ENCODE measurements at places on chromosomes 7 and 10. TPM values are rescaled to one million over a fixed set of nuclear protein-coding genes. Genes with fewer than 3 reads are reported as not detected.
A peak's percentile ranks its signal among the peaks of the same experiment; 100 is the strongest.

Gene CRTAC1
- total RNA-seq: 3.2 TPM

Gene PLAU
- 709 TPM for total RNA-seq

Gene PAPOLB
- 0.14 TPM for total RNA-seq

Gene GJD4
- total RNA-seq: not detected

Gene KNDC1
- 0.13 TPM for total RNA-seq

DNA sequence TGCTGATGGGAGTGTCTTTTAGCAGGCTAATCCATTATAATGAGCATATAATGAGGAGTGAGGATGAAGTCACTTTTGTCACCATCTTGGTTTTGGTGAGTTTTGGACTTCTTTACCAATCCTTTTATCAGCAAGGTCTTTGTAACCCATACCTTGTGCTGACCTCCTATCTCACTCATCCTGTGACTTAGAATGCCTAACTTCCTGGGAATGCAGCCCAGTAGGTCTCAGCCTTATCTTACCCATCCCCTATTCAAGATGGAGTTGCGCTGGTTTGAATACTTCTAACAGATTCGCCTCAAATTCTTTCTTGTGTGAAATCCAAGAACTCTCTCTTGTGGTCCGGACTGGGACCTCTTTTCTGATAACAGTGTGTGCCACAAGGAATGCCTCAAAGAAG, 253.1 kb upstream of the CACNA2D1 start:
- no peak for DNase-seq

GRCh38 chr10:103621783-103622125, 128.2 kb downstream of the NEURL1 start:
- DNase-seq: no peak

- DNase-seq: no peak
Observed at GRCh38 chr7:149850716-149851115, 12.5 kb downstream of the ZNF862 start.

- no peak for DNase-seq
Observed at GRCh38 chr7:28483112-28483511, 70.8 kb downstream of the CREB5 start.

GRCh38 chr10:4883079-4883739, 57.2 kb downstream of the AKR1E2 start:
- peak; percentile 26 for DNase-seq

GRCh38 chr7:83827036-83827435, 178.1 kb upstream of the SEMA3E start:
- no peak for DNase-seq

DNA sequence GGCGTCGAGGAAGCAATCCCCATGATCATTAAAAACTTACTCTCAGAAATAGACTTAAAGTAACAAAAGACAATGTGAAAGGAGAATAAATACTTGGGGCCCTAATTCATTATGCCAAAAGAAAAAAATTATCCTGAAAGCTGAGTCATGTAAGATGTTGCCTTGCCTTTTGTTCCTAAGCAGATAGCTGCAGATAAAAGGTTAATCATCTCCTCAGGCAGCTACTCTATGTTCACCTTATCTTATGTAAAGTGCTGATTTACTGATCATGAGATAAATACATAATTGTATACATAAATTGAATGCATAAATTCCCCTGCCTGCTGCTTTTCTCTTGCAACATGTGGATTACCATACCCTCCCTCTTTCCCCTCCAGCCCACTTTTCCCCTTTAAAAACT, 28.1 kb upstream of the CREB3L2 start:
- no peak for DNase-seq

DNA sequence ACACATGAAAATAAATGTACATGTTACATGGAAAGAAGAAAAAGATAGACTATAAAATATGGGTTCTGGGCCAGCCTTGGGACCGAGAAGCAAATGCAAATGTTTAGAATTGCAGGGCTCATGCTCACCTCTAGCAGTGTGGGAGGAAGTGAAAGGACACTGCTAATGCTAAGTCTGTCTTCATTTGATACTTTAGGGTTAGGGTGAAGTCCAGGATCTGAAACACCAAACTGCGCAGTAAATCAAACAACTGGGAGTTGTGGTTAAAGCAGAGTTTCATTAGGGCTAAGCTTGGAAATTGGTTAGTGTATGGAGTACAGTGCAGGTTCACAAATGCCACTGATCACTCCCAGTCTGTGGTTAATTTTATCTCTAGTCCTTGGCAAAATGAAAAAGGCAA, 73.2 kb upstream of the PDK4 start:
- DNase-seq: no peak

Data from kidney epithelial cell (primary cell).